ENCODE measurements at places on chromosomes 1 and 21.

GRCh38 chr1:109785446-109786111 is 21.9 kb upstream of the EPS8L3 start:
- DNase-seq, result no peak

DNA sequence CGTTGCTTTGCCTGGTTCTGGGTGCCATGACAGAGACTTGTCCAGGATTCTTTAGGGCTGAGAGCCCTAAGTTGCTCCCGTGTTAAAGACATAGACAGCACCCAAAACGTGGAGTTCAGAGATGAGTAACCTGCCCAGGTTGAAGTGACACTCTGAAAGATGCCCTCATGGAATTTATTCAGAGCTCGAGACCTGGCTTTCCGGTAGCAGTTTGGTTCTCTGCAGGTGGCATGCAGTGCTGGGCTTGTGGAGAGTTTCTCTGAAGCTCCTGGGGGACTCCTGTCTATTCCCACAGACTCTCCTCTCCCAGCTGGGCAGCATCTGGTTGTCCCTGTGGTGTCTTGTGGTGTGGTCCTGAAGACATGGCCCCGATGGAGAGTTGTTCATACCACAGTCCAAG is 241.0 kb downstream of the RHOU start:
- DNase-seq, result no peak

DNA sequence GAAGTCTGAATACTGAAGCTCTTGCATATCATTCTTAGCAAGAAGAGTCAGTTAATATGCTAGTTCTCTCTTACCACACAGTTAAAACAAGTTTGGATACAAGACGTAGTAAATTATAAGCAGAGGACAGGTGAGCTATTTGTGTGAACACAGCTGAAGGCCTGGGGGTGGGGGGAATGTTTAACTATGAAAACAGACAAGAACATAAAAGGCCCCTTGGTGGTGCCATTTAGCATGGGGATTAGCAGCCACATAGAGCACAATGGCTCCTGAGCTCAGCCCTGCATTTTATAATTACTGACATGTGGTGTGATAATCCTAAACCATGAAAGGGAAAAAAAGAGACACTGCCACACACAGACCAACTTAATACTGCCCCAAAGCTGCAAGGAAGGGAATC is 94.8 kb downstream of the TGFBR3 start:
- peak; percentile 77 for DNase-seq

DNA sequence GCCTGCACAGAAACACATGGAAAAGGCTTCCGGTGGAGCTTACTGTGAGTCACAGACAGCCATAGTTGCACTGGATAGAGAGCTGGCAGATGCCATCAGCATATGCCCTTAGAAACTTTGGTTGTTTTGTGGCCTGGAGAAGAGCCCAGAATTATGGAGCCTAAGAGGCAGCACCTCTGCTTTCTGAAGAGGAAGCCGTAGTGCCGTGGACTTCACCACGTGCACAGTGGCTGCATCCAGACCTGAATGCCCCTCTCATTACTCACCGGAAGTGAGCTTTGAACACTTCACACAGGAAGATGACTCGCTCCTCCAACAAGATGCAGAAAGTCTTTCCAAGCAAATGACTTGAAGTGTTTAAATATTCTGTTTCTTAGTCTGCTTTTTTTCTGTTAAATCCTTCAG is 28.4 kb downstream of the JUN start:
- no peak for DNase-seq
